ENCODE measurements at places on chromosomes 5 and 9.

- peak overlapping the region; percentile 0 for H3K27ac ChIP-seq
- H3K4me3 ChIP-seq = no peak overlapping the region
- no peak for DNase-seq
- H3K36me3 ChIP-seq = no peaks in the 10 kb centered on the region
- peaks cover 21% of the 10 kb centered on the region for H3K4me1 ChIP-seq
Measured at GRCh38 chr5:177478711-177479646, 5.5 kb upstream of the DBN1 start.

- no peak overlapping the region for H3K4me3 ChIP-seq
- DNase-seq = no peak
- H3K36me3 ChIP-seq = no peaks in the 10 kb centered on the region
- no peak overlapping the region for H3K27ac ChIP-seq
- no peaks in the 10 kb centered on the region for H3K4me1 ChIP-seq
Measured at GRCh38 chr5:179110528-179110927, 50.4 kb downstream of the ZNF354C start.

DNA sequence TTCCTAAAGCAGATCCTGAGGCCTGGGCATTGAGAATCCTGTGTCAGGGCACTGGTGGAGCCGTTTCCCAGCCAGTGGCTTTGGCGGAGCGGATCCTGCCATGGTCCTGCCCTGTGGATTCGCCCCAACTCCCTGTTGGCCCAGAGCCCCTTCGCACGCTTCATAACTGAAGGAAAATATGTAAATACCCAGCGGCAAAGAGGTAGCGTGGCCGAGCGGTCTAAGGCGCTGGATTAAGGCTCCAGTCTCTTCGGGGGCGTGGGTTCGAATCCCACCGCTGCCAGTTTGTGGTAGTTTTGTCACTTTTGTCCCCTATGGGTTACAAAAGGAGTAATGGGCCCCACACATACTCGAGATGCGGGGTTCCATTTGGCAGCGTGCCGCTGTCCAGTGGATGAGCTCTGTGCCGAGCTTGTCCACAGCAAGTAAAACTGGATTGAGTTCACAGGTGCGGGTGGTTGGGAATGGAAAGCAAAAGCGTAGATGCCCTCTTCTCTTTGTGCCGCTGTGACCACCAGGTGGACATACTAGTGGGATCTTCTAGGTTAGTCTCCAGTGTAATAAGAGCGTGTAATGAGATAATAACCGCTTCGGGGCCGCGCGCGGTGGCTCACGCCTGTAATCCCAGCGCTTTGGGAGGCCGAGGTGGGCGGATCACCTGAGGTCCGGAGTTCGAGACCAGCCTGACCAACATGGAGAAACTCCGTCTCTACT lies 17.3 kb downstream of the TRIM7 start:
- peak; percentile 56 for DNase-seq
- peak overlapping the region; percentile 96 for H3K4me3 ChIP-seq
- no peaks in the 10 kb centered on the region for H3K27me3 ChIP-seq
- H3K27ac ChIP-seq = peak overlapping the region; percentile 100

DNA sequence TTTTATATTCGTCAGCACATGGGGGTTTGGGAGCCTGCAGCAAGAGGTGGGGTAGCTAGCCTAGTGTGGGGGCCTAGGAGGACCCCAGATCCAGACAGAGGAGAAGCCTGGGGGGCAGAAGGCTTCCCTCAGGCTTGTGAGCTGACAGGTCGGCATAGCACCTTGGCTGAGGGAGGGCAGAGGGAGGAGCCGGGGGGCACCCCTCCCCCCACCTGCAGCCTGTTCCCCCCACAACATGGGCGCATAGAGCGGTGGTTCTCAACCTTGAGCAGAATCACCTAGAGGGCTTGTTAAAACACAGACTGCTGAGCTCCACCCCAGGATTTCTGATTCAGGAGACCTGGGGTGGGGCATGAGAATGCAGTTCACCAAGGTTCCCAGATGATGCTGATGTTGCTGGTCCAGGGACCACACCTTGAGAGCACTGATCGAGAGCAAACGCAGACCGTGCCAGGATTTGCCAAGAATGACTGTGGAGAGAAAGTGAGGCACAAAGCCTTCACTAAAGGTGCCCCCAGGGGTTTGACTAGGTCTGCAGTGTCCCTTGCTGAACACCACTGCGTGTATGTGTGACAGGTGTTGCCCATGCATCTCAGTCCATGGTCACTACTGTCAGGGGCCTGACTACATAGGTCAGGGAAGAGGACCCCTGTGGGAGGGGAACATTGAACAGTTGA lies 163.3 kb downstream of the MACROH2A1 start:
- H3K4me3 ChIP-seq = no peak overlapping the region
- peaks cover 3% of the 10 kb centered on the region for H3K27me3 ChIP-seq
- DNase-seq = no peak
- no peaks in the 10 kb centered on the region for H3K4me1 ChIP-seq

DNA sequence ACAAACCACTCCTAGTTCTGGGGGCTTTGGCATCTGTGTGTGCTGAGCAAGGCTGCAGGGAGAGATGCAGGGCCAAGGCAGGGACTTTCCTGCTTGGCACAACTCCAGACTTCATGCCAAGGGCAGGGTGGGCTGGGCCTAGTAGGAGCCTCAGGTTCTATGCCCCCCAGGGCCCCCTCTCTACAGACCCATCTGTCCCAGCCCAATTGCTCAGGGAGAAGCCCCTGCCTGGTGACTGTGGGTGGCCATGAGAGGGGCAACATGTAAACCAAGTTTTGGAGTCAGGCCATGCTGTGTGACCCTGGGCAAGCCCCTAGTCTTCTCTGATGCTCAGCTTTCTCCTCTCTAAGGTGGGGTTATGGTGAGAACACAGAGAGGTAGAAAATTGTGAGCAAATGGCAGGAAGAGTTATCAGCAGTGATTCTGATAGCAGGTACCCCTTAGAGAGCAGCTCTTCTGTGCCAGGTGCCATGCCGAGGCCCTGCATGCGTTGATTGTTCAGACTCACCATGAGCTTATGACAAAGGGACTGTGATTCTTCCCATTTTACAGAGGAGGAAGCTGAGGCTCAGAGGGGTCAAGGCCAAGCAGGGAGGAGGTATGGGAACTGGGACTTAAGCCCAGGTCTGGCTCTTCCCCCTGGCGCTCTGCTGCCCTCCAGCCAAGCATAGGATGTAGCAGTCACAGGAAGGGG lies 5.2 kb downstream of the OLFML2A start:
- no peak for DNase-seq
- no peaks in the 10 kb centered on the region for H3K27me3 ChIP-seq
- H3K27ac ChIP-seq = no peak overlapping the region
- no peak overlapping the region for H3K4me3 ChIP-seq
- H3K4me1 ChIP-seq = no peaks in the 10 kb centered on the region
- H3K36me3 ChIP-seq = no peaks in the 10 kb centered on the region

DNA sequence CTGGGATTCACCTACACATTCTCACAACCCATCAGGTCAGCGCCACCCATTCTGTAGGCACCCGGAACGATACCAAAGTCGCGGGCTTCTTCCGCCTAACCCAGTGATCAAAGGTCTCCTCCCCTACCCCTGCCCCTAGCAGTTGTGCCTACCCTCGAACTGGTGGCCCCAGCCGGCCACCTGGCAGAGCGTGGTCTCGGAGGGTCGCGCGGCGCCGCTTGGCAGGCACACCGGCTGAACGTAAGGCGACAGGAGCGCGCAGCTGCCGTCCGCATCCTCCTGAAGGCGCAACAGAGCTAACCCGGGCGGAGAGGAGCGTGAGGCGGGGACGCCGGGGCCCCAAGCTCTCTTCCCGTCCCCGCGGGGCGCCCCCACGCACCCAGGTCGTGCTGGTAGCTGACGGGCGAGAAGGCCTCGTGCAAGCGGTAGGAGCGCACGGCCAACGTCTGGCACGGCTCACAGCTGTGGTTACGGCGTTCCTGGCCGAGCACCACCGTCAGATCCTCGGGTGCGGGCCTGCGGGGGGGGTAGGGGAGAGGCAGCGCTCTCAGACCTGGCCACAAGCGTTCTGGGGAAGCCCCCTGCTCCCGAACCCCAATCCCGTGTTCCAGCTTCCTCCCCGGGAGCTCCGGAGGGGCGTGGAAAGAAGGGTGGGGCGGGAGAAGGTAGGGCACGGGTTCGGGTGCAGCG lies 2.8 kb upstream of the PFN3 start:
- H3K36me3 ChIP-seq = no peaks in the 10 kb centered on the region
- no peak overlapping the region for H3K27ac ChIP-seq
- H3K4me1 ChIP-seq = peaks cover 25% of the 10 kb centered on the region
- H3K4me3 ChIP-seq = peak overlapping the region; percentile 81

GRCh38 chr9:99947395-99947794 lies 40.9 kb downstream of the STX17 start:
- peaks cover 2% of the 10 kb centered on the region for H3K4me1 ChIP-seq
- no peak overlapping the region for H3K27ac ChIP-seq
- no peaks in the 10 kb centered on the region for H3K27me3 ChIP-seq
- DNase-seq = no peak
- H3K36me3 ChIP-seq = peaks cover 13% of the 10 kb centered on the region

DNA sequence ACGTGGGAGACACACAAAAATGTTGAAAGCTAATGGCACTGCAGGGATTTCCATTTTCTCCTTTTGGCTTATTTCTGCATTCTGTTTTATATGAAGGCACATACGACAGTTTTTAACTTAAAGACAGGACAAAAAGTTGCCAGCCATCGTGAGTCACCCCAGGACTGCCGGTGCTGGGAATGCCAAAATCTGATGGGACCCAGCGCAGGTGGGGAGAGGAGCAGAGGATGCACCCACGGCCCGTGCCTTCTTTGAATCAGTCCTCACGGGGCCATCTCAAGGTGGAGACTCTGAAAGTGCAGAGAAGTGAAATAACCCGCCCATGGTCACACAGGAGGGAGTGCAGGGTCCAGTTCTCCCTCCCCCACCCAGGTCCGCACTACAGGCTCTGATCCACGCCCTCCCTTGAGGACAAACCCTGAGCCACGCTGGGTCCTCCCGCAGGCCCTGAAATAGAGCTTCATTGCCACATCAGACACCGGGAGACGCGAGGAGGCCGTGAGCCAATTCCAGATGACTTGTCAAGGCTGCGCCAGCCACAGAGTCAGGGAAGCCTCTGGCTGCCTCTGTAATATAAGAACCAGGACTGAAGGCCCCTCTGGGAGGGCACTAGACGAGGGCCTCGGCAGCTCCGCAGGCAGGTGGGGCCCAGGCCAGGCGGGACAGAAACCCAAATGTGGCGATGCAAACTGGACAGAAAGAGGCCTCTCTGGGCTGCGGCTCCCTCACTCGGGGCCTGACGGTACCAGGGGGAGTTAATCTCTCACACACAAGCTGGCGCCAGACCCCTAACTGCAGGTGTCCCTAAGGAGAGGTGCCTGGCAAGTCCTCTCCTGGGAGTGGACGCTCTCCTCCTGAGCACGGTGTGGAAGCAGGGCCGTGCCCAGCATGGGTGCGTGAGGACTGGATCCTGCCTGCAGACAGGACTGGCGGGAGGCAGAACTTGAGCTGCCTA lies 22.9 kb downstream of the ADAMTS2 start:
- no peak overlapping the region for H3K4me3 ChIP-seq
- no peaks in the 10 kb centered on the region for H3K4me1 ChIP-seq
- no peaks in the 10 kb centered on the region for H3K36me3 ChIP-seq
- no peak for DNase-seq

DNA sequence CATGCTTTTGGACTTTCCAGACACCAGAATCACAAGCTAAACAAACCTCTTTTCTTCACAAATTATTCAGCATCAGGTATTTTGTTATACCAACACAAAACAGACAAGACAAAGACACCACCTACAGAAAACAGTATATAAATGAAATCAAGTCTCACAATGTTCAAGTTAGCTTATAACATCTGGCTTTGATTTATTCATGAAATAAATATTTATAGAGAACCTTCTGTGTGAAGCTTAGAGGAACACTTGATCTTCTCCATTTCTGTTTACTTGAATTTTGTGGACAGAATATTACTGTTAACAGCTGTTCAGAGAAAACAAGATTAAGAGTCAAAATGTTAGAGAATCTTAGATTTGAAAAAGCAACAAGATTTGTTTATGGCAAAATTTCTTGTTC lies 137.4 kb upstream of the PRR16 start:
- no peak overlapping the region for H3K27ac ChIP-seq
- DNase-seq = no peak
- H3K4me3 ChIP-seq = no peak overlapping the region
- no peaks in the 10 kb centered on the region for H3K36me3 ChIP-seq

DNA sequence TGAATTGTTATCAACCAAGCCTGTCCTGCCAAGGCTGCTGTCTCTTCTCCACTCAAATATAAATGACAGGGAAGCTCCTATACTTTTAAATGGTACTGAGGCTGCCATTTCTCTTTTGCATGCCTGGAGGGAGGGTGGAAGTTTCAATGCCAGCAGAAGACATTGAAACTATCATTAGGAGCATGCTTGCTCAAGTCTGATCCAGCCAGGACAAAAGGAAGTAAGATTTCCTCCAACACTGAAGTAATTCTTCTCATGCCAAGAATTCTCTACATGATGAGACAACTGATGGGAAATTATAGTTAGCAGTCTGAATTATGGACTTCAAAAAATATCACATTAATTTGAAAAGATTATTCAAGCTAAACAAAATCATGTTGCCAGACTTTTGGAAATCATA lies 5.4 kb downstream of the SPINK6 start:
- H3K4me1 ChIP-seq = no peaks in the 10 kb centered on the region
- H3K27me3 ChIP-seq = peaks cover 2% of the 10 kb centered on the region
- H3K27ac ChIP-seq = no peak overlapping the region
- H3K4me3 ChIP-seq = no peak overlapping the region
- no peak for DNase-seq

DNA sequence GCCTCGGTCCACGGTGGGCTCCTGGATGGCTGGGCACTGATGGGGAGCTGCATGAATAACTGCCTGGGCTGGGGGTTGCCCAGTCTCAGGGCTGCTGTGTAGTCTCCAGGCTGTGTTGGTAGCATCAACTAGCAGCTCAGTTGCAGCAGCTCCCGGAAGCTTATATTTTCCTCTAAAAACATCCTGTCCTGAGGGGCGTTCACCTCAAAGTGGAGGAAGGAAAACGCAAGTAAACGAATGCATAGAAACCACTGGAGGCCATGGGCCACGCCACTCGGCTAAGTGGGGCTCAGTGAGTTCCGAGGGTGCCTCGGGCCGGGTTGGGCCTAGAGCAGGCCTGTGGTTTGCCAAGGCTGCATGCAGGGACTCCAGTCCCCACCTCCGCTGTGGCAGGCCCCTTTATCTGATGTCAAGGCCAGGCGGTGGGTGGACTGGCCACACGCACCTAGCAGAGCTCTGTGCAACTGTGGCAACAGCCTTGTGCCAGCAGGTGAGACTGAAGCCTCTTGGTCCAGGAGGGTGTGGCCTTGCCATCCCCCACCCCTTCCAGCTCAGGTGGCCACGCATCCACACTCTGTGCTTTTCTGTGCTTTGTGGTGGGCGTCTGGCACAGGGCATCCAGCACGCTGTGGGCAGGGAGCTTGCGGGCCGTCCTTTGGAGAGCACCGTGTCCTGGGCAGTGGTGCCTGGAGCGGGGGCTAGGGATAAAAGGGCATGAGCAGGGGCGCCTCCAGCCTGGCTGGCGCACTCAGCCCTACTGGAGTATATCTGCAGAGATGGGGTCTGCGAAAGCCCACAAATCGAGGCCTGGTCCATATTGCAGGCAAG lies 15.1 kb downstream of the TCF7 start:
- H3K27me3 ChIP-seq = no peaks in the 10 kb centered on the region
- H3K4me3 ChIP-seq = peak overlapping the region; percentile 43
- peaks cover 8% of the 10 kb centered on the region for H3K36me3 ChIP-seq
- no peak for DNase-seq
- peak overlapping the region; percentile 98 for H3K27ac ChIP-seq
